Dorsolateral prefrontal cortex (tissue), 122 donors: ENCODE measurements at places on chromosomes 13 and 19.

DNA sequence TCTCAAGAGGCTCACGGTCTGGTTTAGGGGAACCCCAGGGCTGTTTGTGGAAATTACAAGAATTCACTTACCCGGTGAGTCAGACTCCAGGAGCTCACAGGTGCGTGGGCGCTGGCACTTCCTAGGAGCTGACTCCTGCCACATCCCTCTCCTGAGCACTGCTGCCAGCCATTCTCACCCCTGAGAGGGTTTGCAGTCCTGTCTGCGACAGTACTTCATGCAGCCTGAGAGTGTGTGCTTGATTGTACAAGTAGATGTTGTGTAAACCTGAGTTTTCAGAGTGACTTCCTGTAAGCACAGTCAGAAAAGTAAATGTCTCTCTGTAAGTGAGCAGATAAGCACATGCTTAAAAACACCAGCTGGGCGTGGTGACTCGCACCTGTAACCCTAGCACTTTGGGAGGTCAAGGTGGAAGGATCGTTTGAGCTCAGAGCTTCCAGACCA lies 8.1 kb downstream of the MRPL4 start:
- DNase-seq: no peak

DNA sequence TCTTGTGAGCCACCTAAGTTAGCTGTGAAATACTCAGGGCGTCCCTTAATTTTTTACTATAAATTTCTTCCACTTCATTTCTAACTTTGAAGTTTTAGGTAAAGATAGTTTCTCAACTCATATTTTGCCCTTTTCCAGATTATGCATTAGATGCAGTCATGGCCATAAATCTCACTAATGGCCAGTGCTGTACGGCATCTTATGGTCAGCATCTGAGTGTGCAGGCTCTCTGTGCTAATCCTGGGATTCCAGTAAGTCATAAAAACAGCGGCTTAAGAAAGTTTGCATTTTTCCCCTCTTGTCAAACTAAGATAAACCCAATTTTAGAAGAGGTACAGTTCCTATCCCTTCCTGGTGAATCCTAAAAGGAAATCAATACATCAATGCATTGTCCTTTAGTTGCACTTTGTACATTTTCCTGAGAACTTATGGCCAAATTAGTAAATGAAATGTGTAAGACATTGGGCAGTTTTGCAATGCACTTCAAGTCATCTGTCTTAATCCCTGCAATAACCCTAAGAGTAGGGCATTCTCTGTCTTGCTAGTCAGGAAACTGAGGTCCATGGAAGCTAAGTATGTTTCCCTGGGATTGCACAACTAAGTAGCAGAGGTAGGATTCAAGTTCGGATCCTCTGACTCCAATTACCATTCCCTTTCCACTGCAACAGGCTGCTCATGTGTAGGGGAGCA lies 146.2 kb downstream of the DCT start:
- no peak for DNase-seq

GRCh38 chr19:48192750-48193149 lies 22.3 kb downstream of the ZSWIM9 start:
- no peak for DNase-seq

GRCh38 chr19:48218997-48219396 lies 36.7 kb downstream of the CARD8 start:
- no peak for DNase-seq

DNA sequence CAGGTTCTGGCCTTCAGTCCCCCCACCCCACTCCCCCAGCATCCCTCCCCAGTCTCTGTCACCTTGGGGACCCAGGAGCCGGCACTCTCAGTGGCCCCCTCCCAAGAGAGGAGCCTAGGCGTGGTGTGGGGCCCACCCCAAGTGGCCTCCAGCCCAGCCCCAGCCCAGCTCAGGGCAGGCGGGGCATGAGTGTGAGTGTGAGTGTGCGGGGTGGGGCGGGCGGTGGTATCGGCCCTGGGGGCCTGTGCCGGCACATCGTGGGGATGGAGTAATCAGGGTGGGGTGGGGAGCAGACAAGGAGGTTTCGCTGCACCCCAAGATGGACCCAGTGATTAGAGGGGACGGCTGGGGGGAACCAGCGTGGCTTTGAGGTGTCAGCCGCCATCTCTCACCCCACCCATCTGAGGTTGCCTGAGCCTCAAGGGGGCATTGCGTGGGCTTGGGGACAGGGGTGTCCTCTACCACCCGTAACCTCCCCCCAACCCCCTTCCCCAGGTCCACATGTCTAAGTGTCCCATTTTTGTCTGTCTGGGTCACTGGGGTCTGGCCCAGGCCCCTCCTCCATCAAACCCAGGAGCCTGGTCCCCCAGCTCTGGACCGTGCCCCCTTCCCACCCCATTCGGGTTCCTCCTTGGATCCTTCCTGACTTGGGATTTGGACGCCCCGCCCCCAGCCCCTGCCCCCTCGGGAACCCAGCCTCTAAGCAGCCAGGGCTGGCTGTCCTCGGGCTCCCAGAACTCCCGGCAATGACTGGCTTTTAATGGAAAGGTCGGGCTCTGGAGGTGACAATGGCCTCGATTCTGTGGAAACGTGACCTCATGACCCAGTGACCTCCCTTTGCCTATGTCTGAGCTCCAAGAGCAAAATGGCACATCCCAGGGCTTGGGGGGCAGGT lies 6.9 kb upstream of the SULT2B1 start:
- DNase-seq: no peak

GRCh38 chr13:47066226-47066625 lies 169.4 kb upstream of the HTR2A start:
- no peak for DNase-seq

- no peak for DNase-seq
Observed at GRCh38 chr13:81326913-81327312, 986.0 kb upstream of the SPRY2 start.

GRCh38 chr13:96999091-96999490 lies 4.8 kb upstream of the OXGR1 start:
- DNase-seq: no peak

GRCh38 chr13:20714161-20714560 lies 10.7 kb downstream of the IL17D start:
- DNase-seq: no peak

GRCh38 chr13:93752541-93752940 lies 525.9 kb downstream of the GPC6 start:
- DNase-seq: no peak

- DNase-seq: no peak
Observed at GRCh38 chr13:105894697-105895096, 640.8 kb downstream of the EFNB2 start.

- DNase-seq: no peak
Observed at GRCh38 chr19:613732-614567, 19.4 kb downstream of the POLRMT start.

DNA sequence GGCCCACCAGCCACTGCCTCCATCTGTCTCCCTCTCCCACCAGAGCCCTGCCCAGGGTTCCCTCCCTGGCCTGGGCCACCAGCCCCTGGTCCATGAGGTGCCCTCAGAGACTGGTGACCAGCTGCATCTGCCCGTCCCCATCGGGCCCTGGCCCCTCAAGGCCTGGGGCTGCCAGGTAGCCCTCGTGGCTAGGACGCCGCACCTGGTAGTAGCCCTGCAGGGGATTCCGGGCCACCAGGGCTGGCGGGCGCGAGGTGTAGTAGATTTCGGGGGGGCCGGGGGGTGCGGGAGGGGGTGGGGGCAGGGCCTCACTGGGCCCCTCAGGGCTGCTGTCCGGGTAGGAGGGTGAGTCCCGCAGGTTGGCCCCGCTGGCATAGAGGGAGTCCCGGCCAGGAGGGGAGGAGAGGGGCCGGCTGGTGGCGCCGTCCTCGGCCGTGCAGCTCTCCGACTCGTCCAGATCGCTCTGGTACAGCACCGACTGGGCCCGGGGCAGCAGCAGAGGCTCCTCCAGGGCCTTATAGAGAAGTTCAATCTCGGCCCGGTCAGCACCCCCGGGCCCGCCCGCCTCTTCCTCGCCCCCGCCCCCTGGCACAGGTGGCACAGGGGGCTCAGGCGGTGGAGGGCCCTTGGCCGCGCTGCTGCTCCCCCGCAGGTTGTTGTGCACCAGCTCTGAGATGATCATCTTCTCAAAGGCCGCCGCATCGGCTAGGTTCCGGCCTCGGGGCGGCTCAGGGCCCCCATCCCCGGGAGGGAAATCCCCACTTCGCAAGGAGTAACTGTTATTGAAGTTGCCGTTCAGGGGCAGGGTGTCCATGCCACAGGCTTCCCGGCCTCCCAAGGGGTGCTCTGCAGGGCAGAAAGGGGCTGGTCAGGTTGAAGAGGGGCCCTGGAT lies 14.6 kb upstream of the ASF1B start:
- no peak for DNase-seq

DNA sequence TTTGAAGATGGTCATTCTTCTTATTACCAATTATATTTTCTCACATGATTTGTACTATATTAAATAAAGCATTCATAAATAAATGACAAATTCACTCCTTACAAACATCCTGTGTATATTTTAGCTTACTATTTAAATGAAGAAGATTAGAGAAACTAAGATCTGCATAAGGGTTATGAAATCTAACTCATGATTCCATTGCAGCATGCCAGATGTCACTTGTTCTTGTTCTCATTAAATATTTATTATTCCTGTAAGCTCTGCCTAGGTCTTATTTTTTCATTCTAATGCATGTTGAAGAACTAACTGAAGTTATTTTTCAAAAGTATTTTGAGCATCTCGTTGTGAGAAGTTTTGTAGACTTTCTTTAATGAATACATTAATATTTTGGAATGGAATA lies 18.3 kb downstream of the NUP58 start:
- DNase-seq: no peak

- no peak for DNase-seq
Observed at GRCh38 chr13:81017513-81018152, 676.7 kb upstream of the SPRY2 start.

GRCh38 chr19:29505097-29505824 lies 20.5 kb upstream of the VSTM2B start:
- peak; percentile 33 for DNase-seq

DNA sequence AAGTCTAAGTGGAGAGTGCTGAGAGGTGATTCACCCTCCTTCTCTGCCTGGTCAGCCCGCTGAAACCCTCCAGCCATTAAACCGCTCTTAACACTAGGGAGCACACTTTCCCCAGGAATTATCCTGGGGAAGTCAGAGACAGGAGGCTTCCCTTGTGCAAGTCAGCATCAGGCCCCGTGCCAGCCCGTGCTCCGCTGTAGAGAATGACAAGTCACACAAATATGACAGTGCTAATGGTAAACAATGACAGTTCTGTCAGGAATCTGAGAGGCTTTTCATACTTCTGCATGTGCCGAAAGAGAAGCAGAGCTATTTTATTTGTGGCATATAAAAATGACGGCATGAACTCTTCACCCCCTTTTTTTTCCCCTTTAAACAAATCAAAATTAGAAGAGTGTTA lies 816.9 kb upstream of the SLC10A2 start:
- peak; percentile 90 for DNase-seq

DNA sequence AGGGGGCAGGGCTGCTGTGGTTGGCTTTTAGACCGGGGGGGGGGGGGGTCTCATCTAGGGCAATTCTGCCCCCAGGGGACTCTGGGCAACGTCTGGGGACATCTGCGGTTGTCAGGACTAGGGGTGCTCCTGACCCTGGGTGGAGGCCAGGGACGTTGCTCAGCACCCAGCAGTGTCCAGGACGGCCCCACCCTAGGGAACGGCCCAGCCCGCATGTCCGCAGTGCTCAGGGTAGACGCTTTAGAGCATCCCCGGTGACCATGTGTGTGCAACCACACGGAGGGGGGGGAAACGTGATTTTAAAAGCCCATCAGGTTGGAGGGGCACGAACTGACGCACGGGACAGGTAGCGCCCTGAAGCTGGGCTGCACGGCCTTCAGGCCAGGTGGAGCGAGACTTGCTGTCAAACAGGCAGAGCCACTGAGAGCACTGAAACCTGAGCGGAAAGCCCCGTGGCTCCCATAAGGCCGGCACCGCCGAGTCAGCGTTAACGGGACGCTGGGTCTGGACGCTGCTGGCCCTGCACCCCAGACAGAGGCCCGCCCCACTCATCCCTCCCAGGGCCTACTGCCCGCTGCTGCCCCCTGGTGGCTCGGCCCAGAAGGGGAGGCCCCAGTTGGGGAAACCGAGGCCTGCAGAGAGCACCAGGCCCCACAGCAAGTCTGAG lies 8.3 kb downstream of the CACTIN start:
- peak; percentile 38 for DNase-seq

DNA sequence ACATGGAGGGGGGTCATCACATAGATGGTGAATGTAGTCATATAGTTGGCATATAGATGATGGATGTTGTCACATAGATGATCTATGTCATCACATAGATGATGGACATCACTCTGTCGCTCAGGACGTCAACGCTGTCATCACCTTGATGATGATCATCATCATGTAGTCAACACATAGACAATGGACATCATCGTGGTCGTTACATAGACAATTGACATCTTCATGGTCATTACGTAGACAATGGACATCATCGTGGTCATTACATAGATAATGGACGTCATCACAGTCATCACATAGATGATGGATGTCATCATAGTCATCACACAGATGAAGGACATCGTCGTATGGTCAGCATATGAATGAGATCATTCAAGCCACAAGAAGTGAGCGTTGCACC lies 28.6 kb upstream of the SLC15A1 start:
- no peak for DNase-seq

DNA sequence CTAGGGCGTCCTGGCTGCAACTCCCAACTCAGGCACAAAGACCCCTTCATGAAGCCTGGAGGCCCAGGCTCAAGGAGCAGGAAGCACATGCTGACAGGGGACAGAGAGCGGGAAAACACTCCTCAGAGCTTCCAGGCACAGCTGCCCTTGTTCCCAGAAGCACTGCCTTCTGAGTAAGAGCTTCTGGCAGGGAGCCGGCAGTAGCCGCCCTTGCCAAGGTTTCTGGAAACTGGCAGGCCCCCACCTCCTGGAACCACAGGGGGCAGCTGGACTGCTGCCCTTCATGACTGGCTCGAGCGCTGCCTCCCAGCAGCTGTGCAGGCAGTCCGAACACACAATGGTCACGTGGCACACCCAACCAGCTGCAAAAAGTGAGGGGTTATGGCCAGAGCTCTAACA lies 33.6 kb upstream of the EPHX3 start:
- peak; percentile 92 for DNase-seq

DNA sequence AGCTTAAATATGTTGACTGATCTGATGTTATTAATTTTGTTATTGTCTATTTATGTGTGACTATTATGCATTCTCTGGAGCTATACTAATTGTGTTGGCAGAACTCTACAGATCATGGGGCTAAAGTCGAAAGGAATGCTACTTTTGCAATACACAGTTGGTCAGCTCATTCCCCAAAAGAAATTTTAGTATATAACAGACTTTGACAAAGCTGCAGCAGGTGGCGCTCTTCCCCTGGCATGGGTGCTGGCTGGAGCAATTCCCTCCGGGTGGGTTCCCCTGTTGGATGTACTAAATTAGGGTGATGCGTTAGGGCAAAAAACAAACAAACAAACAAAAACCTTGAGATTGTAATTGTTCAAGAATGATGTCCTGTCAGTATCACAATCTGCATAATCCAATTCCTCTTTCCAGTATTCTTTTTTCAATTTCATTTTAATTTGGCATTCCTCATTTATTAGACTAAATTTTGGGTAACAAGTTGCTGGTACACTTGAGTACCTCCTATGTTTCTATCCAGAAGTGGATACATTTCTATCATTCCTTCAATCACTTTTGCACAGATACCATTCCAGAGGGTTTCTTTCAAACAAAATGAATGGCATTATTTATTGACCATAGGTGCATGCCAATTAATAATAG lies 322.8 kb upstream of the EDNRB start:
- no peak for DNase-seq
